ENCODE measurements at places on chromosomes 13 and 19.

GRCh38 chr19:39502640-39503417 lies 4.1 kb downstream of the DLL3 start:
- no peak for DNase-seq

GRCh38 chr19:42042455-42043170 lies 27.4 kb downstream of the GRIK5 start:
- no peak for DNase-seq

DNA sequence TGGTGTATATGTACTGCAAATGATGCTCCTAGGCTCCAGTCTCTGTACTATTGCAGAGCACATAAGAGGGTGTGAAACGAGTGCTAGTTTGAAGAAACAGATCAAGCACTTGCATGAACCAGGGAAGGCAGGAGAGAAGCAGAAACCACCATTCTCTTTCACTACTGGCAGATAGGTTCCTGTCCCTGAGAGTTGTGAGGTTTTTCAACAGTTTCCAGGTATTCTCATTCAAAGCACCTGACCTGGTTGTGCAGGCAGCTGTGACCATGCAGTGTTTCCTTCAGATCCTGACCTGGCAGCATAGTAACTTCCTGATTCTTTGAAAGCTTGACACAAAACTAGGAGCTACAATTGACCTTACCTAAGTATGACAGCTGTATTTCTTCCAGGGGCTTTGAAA lies 164.9 kb downstream of the UFM1 start:
- no peak for DNase-seq

GRCh38 chr19:13748169-13748828 lies 16.0 kb upstream of the MRI1 start:
- no peak for DNase-seq

DNA sequence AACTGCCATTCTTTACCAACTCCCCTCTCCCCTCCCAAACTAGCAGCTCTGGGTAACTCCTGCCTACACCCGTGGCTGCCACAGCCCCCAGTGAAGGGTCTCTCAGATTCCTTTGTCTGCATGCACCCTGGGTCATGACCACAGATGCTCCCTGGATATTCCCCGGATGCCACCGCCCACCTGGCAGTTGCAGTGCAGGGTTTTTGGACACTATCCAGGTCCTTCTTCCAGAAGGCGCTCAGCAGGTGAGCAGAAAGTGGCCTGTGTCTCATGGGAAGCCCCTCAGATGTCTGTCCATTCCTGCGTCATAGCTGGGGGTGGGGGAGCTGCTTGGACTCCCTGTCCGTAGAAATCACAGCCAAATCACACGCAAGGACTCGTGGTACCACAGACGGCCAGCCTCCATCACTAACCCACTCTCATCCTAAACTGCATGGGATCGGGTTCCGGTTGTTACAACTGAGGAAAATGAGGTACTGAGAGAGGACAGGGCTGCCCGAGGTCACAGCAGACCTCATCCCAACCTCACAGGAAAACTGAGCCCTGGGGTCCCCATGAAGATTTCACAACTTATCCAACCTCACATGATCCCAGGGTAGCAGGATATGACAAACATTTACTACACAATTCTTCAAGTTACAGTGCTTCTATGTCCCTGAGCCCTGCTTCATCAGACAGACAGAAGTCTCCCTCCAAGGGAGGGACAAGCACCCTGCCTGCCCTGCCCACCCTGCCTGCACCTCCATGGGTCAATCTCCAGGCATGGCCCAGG lies 38.6 kb downstream of the ELL start:
- no peak for DNase-seq

DNA sequence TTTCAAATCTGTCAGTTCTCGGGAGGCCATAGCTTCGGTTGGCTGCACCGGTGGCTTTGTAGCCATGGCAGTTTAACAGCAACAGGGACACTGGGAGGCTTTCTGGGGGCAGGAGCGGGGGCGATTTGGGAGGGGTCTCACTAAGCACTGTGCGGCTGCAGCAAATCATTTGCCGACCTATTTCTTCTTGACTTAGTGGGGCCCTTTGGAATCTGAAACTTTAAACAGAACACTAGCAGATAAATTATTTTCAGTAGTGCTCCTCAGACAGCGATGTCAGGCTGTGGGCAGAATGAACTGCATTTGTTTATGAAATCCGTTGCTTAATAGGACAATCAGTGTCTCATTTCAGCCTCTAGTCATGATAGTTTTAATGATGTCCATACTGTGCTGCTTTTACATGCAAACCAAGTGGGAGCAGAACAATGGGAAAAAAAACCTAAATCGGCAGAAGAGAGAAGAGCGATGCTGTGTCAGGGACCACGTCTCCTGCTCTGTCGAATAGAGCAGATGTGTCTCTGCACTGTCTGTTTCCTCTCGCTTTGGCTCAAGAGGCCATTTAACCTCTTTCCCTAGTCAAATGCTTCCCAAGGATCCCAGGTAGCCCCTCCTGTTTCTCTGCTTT lies 211.9 kb downstream of the OLFM4 start:
- no peak for DNase-seq

GRCh38 chr13:98208606-98209005 lies 31.5 kb upstream of the RNF113B start:
- DNase-seq = no peak

DNA sequence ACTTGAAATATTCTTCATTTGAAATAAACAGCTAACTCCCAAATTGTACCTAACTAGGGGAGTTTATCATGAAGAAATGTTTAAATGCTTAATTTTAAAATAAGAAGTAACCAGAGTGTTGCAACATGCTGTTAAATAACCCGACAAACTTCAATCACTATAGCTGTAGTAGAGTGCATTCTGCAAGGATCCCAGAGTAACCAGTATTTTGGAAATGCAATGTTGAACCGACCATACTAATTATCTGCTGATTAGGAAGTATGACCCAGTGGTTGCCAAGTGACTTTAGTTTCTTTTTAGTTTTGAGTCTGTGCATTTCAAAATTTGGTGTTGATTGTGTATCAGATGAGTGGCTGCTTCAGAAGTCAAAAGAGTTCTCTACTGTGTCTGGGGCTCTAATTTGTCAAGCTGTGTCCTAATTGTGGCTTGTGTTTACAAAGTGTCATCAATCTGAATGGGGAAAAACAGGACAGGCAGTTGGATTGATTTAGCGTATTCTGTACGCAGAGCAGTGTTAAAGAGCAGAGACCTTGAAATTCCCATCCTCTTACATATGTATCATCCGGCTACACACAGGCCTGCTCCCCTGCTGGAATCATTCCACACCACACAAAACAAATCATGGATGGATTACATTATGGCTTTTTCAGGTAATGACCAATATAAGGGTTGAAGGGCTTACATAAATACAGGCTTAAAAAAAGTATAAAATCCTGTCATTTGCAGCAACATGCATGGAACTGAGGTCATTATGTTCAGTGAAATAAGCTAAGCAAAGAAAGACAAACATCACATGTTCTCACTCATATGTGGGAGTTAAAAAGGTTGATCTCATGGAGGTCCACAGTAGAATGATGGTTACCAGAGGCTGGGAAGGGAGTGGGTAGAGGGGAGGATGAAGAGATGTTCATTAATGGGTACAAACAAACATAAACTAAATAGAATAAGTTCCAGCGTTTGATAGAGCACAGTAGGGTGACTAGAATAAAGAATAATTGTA lies 351.5 kb downstream of the KLF12 start:
- no peak for DNase-seq

- DNase-seq = no peak
Measured at GRCh38 chr13:42967660-42968059, 24.4 kb downstream of the EPSTI1 start.

DNA sequence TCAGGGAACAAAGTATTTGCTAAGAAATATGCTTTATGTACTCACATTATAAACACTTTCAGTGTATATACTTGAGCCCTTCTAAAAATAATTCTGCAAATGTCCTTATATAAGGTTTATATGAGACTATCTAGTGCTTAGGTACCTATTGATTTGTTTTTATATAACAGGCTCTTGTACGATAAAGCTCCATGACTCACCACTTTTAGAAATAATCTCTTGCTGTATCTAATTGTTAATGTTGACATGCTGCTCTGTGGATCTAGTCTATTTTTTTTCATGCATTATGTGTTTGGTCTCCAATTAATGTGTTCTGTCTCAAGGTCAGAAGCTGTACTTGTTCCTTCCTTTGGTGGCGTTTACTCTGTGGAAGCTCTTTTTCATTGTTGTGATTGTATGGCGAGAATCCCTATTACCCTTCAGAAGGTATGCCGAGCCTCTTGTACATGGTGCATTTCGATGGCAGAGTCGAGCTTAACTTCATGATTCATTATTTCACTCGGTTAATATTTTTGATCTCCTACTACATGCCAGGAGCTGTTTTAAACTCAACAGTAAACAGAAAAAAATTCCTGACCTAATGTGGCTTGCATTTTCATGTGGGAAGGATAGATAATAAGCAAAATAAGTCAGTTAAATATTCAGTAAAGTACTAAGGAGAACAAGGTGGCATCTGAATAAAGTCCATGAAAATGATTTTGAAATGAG lies 361.6 kb downstream of the COG6 start:
- no peak for DNase-seq

DNA sequence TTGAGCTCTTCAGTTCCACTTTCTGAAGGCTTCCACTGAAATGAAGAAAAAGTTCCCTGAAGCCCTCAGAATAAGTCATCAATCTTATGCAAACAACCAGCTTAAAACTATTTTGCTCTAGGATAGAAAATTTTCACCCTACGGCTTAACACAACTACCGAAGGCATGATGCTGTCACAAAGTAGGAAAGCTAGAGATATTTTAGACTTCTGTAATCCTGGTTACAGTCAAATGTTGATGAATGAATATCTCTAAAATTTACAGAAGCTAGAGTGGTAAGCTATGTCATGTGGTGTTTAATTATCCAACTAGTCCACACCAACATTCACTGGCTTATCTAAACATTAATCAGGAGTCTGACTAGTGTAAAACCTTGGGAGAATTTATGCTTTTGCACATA lies 197.9 kb downstream of the SUCLA2 start:
- no peak for DNase-seq

DNA sequence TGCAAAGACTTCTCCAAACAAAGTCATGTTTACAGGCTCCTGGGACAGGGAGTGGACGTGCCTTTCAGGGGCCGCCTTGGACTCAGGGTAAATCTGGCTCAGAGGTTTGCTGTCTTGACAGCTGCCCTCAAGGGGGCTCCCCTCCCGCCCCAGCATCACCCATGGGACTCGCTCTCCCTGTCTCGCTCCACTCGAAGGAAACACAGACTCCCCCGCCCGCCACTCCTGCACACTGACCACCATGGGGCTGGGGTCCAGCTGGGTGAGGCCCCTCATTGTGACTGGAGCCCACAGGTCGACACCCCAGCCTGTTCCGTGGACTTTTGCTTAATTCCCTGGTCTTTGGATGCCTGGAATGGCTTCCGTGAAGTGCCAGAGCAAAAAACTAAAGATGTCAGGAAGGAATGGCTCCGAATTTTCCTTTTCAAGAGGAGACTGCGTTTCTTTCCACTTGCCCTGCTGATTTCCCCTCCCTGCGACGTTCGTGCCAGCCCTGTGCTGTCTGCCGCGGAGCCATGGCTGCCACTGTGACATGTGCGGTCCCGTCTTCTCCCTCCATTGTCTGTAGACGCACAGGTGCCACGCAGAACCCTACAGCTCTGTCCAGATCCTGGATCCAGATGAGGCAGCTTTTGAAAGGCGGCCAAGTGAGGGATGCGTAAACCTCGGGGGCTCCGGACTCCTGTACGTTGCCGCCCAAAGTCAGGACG lies 48.6 kb downstream of the MCF2L start:
- no peak for DNase-seq

- DNase-seq = no peak
Measured at GRCh38 chr19:6022570-6023064, 44.7 kb upstream of the RANBP3 start.

DNA sequence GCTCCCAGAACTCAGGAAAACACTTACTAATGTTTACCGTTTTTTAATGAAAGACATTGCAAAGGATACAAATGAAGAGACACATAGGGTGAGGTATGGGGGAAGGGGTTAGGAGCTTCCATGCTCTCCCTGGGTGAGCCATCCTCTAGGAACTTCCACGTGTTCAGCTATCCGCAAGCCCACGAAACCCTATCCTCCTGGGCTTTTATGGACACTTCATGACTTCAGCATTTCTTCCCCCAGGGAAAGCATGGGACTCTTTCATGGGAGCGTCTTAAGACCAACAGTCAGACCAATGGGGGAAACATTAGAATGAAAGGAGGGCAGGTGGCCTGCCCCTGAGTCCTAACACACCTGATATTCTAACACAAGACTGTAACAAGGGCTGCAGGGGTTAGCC lies 6.6 kb upstream of the ESD start:
- DNase-seq = no peak

DNA sequence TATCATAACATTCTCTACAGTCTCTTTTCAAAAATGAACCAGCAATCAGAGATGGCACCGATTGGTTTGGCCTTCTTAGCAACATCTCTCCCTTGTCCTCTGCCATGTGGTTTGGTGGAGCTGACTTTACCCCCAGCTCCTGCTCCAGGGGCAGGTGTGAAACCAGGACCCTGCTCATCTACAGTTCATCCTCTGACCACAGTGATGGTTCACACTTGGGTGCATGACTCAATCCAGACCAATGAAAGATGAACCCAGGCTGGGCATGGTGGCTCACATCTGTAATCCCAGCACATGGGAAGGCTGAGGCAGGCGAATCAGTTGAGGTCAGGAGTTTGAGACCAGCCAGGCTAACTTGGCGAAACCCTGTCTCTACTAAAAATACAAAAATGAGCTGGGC lies 33.6 kb upstream of the FFAR2 start:
- DNase-seq = no peak

GRCh38 chr19:13241231-13242104 lies 91.3 kb downstream of the IER2 start:
- DNase-seq = no peak

- DNase-seq = no peak
Measured at GRCh38 chr19:10773969-10774368, 56.1 kb downstream of the DNM2 start.

- no peak for DNase-seq
Measured at GRCh38 chr13:77876176-77876575, 42.5 kb downstream of the EDNRB start.

DNA sequence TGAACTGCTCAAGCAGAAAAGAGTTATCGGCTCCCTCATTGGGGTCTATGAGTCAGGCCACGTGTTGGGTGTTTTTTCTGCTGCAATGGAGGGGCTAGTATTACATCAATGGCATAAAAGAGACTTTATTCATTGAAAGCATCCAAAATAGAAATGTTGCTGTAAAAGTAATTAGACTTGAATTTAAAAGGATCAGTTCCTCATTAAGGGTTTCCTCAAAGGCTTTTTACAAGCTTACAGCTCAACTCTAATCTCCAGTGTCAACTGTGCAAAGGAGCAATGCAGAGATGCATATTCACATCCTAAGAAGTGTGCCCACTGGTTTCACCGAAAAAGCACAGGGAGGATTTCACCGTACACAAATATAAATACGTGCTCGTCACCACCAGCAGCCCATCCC lies 300.3 kb downstream of the FOXO1 start:
- DNase-seq = no peak

DNA sequence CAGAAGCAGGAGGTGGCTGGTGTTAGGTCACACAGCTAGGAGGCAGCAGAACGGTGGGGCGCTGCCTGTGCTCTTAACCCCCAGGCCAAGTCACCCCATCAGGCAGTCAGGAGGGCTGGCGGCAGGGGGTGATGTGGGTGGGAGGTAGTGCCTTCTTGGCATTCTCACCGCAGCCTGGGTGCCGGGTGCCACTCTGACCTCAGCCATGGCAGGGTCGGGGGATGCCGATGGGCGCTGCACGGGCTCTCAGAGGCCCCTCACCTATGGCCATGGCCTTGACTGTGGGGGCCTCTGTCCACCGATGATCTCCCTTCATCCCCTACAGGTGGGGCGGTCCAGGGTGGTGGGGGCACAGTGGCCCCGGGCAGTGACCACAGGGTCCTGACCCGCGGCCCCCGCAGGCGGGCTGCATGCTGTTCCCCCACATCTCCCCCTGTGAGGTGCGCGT lies 5.6 kb downstream of the PTOV1 start:
- DNase-seq = no peak

- DNase-seq = no peak
Measured at GRCh38 chr19:13859361-13859880, 17.5 kb upstream of the NANOS3 start.

Data from mesenteric fat pad (tissue), 1 donor.